ENCODE measurements at places on chromosomes 13 and 19.

- no peak for DNase-seq
Observed at GRCh38 chr13:21606251-21606650, 2.3 kb upstream of the MICU2 start.

GRCh38 chr13:35448465-35448864 lies 28.0 kb downstream of the MAB21L1 start:
- DNase-seq: no peak

DNA sequence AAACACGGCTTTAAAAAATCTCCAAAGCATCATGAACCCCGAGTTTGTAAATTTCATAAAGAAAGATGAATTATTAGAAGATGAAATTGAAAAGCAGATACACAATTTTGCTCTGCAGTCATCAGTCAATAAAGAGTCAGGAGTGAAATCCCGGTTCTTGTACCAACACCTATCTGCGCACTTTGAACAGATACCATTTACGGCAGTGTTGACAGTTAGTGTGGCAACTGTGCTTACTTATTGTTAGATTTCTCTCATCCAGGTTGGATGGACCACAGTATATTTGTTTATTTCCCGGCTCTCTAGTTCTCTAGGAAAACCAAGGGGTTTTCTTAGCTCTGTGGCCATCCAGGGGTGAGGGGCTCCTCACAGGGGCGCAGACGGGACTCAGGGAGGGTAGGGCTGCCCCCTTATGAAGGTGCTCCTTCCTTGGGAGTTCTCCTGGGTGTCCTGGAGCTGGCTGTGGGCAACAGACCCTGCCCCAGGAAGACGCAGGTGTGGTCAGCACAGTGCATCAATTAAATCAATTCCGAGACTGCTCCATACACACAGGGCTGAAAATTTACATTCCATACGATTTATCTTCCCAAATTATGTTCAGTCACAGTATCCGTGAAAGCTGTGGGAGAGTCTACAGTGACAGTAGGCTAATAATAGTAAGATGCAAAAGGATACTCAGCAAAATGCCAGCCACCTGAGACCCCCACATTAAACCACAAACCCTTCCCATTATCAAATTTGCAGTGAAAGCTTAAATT lies 107.0 kb upstream of the C1QTNF9B start:
- DNase-seq: no peak

GRCh38 chr19:42115219-42115618 lies 17.0 kb downstream of the POU2F2 start:
- peak; percentile 31 for DNase-seq

DNA sequence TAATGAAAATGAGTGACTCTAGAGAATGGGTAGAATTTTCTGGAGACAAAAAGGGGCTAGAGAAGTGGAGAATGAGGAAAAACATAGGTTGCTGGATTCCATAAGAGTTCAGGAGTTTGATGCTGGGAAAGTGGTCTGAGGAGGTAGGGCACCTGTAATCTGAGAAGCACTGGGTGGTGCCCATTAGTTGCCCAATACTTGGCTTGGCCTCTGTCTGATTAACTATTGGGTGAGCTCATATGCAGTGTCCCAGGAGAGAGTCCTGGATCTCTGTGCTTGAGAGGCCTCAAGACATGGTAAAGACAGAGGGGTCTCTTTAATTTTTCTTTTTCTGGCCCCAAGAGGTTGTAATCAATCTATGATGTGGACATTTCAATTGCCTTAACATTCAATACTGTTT lies 390.1 kb downstream of the TDRD3 start:
- no peak for DNase-seq

DNA sequence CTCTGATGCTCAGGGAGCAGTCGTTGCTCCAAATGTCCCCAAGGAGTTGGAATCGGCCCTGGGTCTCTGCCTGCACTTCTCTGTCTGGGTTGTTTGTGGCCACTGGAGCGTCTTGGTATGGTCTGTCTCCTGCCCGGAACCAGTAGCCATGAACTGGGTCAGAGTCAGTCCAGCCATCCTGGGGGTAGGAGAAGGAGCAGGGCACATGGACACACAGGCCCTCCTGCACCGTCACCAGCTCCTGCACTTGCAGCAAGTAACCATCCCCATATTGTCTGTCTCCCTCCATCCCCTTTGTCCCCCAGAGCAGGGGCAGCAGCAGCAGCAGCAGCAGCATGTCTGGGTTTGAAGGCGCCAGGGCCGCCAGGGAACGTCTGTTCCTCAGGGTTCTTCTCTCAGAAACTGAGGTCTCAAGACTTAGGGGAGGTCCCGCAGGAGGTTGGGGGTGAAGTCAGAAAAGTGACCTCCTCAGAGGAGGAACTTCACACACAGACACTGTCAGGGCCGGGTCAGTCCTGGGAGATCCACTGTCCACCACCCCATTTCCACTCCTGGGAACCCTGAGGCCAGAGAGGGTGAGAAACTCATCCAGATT lies at the start of gene SIGLEC8:
TSS of gene SIGLEC8 (minus strand) at position 404 of the 595 bp plus-strand sequence. CDS start at position 337, 67 bp downstream.
- DNase-seq: no peak

- no peak for DNase-seq
Observed at GRCh38 chr19:3950871-3951861, 18.3 kb downstream of the NMRK2 start.

DNA sequence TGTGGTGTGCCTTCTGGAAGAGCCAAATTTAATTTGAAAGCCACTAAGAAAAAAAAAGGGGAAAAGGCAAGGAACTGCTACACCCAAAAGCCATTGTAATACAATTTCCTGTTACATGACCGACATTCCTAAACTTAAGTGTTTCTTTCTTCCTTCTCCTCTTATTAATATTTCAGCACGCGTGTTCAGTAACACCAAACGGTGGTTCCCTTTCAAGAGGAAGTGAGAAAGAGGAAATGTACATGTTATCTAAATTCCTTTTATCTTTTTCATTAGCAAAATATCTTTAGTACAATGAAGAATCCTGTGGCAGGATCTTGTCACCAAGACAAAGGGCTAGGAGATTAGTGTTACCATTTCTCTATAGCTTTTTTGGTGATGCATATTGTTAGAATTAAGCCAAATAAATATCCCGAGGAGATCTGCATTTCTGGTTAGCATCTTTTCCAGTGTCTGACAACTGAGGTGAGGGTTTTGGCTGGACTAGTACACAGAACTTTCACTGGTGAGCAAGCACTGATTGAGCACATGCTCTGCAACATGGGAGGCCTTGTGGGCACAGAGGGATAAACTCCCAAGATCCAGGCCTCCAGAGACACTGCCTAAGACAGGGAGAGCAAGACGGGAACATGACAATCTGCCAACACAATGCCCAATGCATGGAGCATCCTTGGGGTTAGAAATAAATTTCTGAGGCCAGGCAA lies 22.1 kb downstream of the LATS2 start:
- DNase-seq: peak; percentile 68

DNA sequence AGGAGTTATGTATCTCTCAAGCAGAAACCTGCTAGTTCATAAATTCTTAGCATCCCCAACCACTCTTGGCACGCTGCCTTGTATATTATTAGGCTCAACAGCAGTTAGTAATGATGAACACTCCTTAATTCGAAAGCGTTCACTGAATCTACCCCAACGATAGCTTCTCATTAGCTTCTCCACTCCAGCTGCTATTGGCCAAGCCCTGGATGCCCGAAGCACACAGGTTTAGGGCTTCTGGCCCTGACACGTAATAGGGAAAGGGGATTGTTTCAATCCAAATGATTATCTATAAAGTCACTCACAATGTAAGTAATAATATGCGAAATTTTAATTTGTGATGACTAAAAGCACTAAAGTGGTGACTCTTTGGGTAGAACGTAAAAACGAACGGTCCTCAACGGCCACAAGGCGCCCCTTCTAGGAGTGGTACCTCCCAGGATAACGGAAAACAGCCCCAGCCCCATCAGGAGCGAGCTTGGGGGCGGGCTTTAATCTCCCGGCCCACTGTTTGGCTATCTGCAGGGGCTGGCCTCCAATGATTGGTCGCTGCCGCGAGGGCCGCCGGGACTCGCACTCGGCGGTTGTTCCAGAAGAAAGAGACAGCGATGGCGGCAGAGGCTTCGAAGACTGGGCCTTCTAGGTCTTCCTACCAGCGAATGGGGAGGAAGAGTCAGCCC lies at the start of gene RNF17:
TSS of gene RNF17 (plus strand) at position 574 of the 680 bp plus-strand sequence. CDS start at position 609, 35 bp downstream.
- DNase-seq: no peak

DNA sequence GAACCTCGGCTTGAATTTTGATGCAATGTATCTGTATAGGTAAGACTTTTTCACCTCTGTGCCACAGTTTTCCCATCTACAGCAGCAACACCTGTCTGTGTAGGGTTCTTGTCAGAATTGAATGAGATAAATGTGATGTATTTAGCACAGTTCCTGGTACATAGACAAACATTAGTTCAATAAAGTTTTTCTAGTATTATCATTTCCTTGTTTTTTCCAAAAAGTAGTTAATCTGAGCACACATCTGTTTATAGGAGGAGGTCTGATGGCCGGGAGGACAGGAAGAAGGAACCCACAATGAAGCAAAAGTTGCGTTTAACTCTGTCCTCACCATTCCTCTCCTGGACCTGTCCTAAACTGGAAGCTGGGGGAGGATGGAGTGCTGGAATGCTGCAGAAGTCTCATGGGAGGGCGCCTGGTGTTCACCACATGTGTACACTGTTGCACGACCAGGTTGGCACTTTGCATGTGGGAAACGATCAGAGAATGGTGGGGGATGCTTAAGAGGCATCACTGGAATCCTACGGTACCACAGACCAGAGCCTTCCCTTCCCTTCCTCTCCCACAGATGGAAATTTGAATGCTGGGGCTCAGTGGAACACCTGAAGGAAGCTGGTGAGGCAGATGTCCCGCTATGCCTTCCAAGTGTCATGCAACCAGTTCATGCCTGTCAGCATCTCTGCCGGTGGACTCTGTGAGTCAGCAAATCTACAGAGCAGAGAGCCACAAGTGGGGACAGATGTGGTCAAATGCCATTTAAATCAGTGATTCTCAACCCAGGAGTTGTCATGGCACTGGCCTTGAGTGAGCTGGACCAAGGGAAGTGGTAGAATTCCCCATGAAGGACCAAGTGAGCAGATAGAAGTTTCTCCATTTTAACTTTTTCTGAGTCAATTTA lies 315.6 kb downstream of the DLEU7 start:
- no peak for DNase-seq

DNA sequence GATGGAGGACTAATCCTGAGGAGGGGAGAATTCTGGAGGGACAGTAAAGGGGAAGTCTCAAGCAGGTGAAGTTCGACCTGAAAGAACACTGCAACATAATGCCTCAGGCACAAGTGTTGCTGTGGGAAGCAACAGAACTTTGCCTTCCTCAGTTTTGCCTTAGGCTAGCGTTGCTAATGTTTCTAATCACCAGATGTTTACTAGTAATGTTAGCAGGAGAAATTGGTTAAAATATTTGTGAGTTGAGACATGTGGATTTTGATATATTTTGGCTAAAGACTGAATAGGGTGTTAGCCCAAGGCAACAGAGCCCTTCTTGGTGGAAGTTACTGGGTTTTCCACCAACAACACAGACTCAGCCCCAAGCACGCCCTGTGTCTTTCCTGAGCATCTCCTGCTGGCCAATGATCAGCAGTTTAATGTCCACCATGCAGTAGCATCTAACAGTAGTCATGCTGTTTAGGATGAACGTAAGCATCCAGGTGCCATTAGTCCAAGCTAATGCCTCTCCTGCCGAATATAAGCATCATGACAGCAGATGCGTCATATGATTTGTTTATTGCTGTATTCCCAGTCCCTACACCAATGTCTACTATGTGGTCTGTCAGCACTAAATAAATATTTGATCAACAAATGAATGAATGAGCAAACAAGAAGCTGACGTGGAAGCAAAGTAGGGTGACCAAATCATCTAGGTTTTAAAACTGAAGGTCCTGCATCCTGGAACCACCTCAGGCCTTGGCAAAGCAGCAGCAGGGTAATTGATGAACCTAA lies 511.9 kb upstream of the HTR2A start:
- no peak for DNase-seq

DNA sequence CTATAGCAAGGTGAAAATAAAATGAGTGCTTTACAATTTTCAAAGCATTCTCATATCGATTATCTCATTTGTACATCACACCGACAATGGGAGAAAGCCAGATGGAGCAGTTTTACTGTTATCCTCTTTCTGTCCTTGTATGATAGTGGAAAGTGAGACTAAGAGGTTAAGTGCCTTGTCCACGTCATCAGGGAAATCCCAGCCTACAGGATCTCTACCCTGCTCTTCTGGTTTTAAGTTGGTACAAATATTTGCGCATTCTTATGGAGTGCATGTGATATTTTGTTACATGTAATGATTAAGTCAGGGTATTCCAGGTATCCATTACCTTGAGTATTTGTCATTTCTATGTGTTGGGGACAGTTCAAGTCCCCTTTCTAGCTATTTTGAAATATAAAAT lies 12.4 kb upstream of the ENOX1 start:
- no peak for DNase-seq

- DNase-seq: no peak
Observed at GRCh38 chr19:44596428-44597130, 16.8 kb upstream of the IGSF23 start.

DNA sequence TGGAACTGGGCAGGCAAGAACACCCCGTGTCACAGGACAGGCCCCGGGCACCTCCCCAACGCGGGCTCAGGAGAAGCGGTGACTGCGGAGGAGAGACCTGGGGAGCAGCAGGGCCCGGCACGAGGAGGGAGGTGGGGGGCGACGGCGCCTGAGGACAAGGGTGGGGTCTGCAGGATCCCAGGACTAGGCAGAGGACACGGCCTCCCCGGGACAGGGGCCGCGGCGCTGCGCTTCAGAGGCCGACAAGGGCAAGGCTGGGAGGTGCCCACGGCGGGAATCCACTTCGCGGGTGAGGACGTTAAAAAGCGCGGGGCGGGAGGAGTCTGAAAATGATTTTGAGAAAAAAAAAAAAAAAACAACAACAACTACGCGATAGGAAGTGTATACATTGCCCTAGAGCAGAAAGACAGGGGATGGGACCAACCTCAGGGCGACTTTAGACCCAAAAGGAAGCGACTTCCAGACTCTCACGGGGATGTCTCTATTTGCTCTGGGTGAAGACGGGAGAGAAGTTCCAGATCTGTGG lies 44.9 kb downstream of the ZNF611 start:
- peak; percentile 42 for DNase-seq

GRCh38 chr19:7554990-7555864 lies 19.7 kb downstream of the PNPLA6 start:
- no peak for DNase-seq

GRCh38 chr13:114042066-114042815 lies 68.4 kb upstream of the C13orf46 start:
- DNase-seq: no peak
